Activated T-helper 2 cell treated with anti-CD3 and anti-CD28 coated beads, Interferon-gamma antibody, Interleukin-2, Interleukin-4, amounts not matched to agents 10 μg/mL and 5 μg/mL and 100 μg/mL, durations not matched to agents 14 hours and 24 hours and 36 hours (primary cell): ENCODE measurements at places on chromosomes 11 and 22. TPM values are rescaled to one million over a fixed set of nuclear protein-coding genes. Genes with fewer than 3 reads are reported as not detected.
A peak's percentile ranks its signal among the peaks of the same experiment; 100 is the strongest.

GRCh38 chr11:132669949-132670348 lies 862.4 kb downstream of the OPCML start:
- H3K27me3 ChIP-seq, result no peaks in the 10 kb centered on the region
- H3K36me3 ChIP-seq, result no peaks in the 10 kb centered on the region
- DNase-seq, result no peak
- no peak overlapping the region for H3K4me3 ChIP-seq
- H3K27ac ChIP-seq, result no peak overlapping the region
- no peaks in the 10 kb centered on the region for H3K4me1 ChIP-seq

DNA sequence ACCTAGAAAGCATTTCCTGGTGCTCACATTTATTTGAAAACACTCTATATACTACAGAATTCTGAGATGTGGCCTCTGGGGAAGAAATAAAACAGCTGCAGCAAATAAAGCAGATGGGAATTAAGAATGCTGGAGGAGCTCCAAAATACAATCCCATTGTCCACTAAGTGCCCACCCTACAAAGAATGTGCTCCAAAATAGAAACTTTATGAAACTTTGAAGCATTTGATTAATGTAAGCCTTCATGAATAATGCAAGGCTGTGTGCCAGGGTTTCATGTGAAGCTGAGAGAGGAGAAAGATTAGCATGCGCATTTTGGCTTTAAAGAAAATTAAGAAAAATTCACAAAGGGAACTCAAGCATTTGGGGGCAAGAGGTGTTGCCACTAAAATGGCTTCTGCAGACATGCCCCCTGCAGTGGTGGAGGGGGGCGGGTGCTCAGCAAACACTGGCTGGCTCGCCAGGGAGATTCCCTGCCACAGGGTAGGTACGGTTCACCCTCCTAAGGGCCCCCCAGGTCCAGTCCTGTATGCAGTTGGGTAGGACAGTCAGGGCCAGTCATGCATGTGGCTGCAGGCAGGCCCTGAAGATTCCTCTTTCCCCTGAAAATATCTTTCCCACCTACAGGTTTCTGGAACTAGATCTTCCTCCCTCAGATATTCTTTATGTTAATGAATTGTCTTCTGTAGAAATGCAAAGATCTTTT lies 46.6 kb upstream of the RCN1 start:
- H3K36me3 ChIP-seq, result no peaks in the 10 kb centered on the region
- no peak overlapping the region for H3K27ac ChIP-seq
- H3K4me1 ChIP-seq, result no peaks in the 10 kb centered on the region
- H3K4me3 ChIP-seq, result no peak overlapping the region

Gene C1QTNF4
- total RNA-seq, result 0.21 and 0.30 TPM in 2 replicates

DNA sequence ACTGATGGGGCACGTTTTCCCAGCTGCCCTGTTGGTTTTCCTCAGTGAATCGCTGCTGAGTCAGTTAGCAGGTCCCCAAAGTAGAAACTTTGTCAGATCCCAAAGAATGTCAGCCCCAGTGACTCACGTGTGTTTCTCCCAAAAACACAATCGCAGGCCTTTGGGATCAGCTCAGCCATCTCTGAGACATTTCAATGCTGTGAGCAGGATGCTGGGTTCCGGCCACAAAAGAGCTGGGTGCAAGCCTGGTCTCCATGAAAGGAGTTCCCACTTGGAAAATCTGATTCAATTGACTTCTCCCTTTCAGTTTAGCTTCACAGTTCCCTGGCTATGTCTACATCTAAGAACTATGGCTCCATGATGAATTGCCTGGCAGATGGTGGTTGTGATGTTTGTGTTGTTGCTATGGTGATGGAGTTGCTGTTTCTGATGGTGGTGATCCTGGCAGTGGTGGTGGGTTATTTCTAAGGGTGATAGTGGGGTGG lies 28.0 kb downstream of the MYEOV start:
- no peak overlapping the region for H3K4me3 ChIP-seq
- H3K36me3 ChIP-seq, result no peaks in the 10 kb centered on the region
- no peak for DNase-seq
- H3K4me1 ChIP-seq, result peaks cover 10% of the 10 kb centered on the region
- no peak overlapping the region for H3K27ac ChIP-seq

DNA sequence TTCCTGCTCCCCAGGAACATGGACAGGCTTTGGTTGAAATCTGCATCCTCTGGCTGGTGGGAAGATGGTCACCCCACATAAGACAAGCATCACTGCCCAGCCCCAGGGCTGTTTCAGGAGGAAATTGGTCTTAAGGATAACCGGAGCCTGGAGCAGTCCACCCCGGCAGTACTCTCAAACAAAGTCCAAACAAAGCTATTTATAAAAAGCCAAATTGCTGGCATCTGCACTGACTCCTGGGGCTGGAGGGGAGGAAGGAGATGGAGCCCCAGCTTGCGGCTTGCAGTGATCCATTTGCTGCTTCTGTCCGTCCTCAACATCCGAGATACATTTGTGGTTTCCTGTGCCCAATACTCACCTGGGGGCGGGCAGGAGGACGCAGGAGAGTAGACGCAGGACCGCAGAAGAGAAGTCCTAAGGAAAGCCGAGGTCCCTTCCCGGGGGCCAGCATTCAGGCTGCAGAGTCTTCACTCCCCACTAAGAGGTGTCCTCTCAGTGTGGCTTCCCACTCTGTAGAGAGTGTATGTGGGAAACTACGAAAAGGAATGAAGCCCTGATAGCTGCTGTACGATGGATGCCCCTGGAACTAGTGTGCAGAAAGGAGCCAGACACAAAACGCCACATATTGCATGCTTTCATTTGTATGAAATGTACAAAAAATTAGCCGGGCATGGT lies 107.3 kb upstream of the FGF3 start:
- H3K4me3 ChIP-seq, result no peak overlapping the region
- DNase-seq, result no peak
- H3K27ac ChIP-seq, result no peak overlapping the region

GRCh38 chr22:40727070-40727963 lies 48.0 kb downstream of the MCHR1 start:
- no peak for DNase-seq
- peaks cover 4% of the 10 kb centered on the region for H3K36me3 ChIP-seq
- peaks cover 34% of the 10 kb centered on the region for H3K4me1 ChIP-seq
- H3K27me3 ChIP-seq, result no peaks in the 10 kb centered on the region
- peak overlapping the region; percentile 66 for H3K27ac ChIP-seq
- peak overlapping the region; percentile 23 for H3K4me3 ChIP-seq

DNA sequence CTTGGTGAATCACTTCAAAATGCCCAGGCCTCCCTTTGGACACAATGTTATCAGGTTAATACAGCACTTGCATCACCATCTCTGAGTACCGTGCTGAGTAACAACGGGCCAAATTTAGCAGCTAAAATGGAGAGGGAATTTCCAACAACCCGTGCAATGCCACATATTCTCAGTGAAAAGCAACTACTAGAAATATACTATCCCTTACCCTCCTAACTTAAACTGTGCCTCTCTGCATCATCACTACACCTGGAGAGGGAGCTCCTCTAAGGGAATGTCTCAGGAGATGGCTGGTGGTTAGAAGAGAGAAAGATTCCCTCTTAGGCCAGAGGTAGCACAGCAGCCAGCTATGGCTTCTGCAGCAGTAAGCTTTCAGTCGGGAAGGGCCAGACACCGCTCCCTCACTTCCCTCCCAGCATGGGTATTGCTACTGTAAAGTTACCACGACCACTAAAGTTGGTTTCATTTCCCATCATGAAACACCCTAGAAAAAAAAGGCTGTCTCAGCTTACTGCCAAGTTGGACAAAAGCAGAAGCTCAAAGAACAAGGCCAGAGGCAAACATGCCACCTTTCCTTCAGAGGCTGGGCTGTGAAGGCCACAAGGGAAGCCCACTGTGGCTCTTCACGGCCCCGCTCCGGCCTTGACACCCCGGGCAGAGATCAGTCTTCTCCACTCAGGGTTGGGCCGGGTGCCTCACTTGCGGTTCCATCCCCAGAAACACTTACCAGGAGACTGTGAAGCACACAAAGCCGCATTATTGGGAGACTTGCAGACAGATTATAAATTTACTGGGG lies 3.9 kb downstream of the MAML2 start:
- peak overlapping the region; percentile 97 for H3K4me3 ChIP-seq
- peaks cover 56% of the 10 kb centered on the region for H3K4me1 ChIP-seq
- DNase-seq, result peak; percentile 34

GRCh38 chr22:37254867-37255233 lies 10.8 kb upstream of the RAC2 start:
- peaks cover 25% of the 10 kb centered on the region for H3K4me1 ChIP-seq
- no peak for DNase-seq
- no peak overlapping the region for H3K4me3 ChIP-seq
- H3K36me3 ChIP-seq, result no peaks in the 10 kb centered on the region
- H3K27ac ChIP-seq, result peak overlapping the region; percentile 8
- H3K27me3 ChIP-seq, result peaks cover 10% of the 10 kb centered on the region

Gene TBX1
- 0.09 and 0.32 TPM in 2 replicates for total RNA-seq
